Foreskin fibroblast (primary cell): ENCODE measurements at places on chromosomes 12 and 14.

DNA sequence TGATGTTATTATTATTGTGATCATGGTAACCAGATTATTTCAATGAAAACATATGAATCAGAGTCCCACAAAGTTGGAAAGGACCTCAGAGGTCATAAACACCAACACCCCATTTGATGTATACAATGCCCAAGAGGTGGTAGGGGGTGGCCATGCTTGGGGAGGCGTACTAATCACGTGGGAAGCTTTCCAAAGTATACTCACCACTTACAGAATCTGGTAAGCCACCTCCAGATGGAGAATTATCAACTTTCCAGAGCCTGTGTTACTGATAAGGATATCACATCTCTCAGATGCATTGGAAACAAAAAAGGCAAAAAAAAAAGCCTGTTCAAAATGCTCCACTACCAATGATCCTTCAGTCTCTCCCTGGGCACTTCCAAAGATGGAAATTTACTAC, 8.4 kb downstream of the DAD1 start:
- DNase-seq = no peak

DNA sequence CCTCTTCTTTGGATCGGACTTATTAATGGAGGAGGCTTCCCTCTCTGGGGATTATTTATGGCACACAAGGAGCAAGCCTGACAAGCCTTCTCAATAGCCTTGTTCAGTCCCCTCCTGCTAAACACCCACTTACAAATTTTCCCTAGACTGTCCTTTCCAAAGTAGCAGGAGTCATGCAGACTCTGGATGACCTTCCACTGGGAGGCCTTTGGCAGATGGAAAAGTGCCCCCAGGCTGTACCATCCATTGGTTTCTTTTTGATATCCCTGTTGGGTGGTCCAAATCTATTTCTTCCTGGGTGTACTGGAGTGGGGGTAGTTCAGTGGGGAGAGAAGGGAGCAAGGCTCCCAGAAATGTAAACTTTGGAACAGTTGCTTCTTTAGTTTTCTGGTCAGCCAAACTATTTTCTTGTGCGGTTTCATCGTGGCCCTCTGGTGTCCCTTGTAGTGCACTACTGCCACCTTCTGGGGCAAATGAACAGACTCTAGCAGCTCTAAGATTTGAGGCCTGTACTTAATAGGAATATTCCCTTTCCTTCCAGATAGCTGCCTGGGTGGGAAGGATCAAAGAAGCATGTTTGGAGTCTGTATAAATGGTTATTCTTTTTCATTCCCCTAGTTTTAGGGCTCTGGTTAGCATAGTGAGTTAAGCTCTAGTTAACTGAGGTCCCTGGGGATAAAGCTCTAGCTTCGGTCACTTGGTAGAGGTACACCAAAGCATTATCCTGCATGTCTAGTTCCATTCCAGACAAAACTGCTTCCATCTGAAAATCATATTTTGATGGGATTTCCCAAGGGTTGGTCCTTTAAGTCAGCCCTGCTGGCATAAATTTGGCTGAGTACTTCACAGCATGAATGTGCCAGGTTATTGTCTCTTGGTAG, 409.5 kb downstream of the SLC6A15 start:
- DNase-seq = peak; percentile 90

DNA sequence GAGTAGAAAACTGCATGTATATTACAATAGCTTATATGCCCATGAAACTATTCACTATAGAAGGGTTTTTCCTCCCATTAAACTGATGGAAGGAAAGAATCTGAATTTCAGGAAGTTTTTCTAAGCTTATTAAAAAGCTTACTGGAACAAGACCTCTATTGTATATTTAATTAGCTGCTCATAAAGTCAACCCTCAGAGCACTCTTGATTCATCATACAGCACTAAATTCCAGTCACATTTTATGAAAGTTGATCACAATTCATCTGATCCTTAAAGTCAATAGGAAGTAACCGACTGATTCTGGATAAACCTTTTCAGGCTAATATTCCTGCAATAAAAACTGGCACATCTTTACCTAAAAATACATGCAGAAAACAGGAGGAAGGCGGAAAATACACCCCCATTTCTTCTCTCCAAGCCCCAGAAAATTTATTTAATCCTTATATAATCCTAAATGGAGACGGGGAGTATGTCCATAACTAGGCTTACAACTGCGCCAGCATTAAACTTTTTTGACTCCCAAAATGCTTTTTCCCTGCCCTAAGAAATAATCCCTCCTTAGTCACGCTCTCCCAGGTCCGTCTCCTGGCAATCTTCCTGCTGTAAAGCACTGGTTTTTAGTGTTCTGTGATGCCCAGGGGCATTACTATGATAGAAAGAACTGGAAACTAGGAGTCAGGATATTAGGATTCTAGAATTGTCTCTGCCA, 35.3 kb downstream of the DICER1 start:
- DNase-seq = no peak

GRCh38 chr14:96502621-96503305, 581 bp downstream of the PAPOLA start:
- DNase-seq = no peak

- DNase-seq = no peak
Measured at GRCh38 chr12:121580959-121581685, at the start of gene KDM2B. Gene KDM2B (minus strand): TSS chr12:121581023. CDS start chr12:121580911, 112 bp downstream.
